ENCODE measurements at places on chromosomes 1 and 21.

DNA sequence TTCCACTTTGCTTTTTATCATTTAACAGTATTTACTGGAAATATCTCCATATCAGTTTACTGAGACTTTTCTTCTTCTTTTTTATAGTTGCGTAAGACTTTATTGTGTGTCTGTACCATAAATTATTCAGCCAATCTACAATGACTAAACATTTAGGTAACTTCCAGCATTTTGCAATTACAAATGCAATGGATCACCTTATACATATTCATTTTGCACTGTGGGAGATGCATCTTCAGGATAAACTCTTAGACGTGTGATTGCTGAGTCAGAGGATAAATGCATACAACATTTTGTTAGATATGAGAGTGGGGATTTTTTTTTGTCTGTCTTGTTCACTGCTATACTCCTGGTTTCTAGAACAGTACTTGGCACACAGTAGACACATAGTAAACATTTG lies 95.7 kb upstream of the GCLM start:
- DNase-seq = no peak

- no peak for DNase-seq
Measured at GRCh38 chr1:190597294-190597693, 119.6 kb upstream of the BRINP3 start.

- no peak for DNase-seq
Measured at GRCh38 chr1:12654004-12654567, 10.2 kb downstream of the AADACL4 start.

- DNase-seq = no peak
Measured at GRCh38 chr1:58854576-58854975, 70.7 kb upstream of the JUN start.

DNA sequence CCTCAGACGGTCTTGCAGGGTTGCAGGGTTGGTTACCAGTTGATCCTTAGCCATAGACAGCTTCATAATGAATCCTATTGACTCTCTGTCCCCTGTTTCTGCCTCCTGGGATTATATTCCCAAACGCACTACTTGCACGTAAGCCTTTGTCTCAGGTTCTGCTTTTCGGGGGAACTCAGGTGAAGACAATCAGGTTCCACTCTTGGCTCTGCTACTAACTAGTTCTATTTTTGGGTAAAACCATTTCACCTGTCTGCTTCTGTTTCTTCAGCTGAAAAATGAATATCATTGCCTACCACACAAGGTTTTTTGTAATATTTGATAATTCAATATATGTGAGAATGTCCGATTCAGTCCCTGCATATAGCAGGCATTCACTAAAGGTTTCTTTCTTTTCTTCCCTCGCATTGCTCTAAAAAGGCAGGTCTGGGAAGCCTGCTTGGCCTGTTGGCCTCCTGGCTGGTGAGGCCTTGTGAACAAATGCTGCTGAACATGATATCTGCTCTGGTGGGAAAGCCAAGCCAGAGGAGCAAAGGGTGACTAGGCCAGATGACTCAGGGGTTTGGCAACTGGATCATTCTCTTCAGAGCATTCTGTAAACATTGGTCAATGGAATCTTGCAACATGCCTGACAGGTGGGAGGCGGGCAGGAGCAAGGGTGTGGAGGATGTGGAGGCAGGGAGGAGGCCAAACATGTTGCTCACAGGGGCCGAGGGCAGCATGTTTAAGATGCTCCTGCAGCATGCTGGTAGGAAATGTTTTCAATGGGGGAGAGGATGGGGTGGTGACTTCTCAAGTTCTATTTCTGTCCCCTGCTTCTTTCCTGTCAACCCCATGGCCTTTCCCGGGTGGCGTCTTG lies 23.8 kb downstream of the IER5 start:
- no peak for DNase-seq

DNA sequence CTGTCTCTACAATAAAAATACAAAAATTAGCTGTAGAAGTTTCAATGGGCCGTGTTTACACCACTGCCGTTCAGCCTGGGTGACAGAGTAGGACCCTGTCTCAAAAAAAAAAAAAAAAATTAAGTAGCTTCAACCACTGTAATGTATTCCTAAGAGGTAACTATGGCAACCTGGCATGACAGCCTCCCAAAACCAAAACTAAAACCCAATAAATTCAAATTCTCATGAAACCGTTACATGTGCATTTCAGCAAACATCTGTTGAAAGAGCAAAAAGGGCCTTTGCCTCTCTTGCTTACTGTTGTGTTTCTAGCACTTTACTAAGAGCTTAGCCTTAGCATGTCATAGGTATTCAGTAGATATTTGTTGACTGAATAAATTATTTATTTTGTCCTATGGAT lies 33.5 kb downstream of the ODR4 start:
- no peak for DNase-seq

DNA sequence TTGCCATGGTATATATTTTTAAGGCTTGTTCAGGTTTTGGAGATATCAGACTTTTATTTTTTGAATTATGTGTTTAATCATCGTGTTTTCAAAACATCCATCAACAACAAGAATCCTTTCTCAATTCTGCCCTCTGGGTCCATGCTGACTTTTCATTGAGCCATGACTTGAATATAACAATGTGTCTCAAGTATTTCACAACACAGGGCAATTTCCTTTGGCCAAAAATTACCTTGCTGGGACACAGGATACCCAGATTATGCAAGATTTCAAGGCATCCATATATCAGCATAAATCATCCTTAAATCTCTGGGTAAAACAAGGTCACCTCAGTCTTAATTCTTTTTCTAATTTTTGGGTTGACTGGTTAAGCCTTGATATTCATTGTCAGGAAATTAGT lies 411.2 kb upstream of the USP24 start:
- DNase-seq = no peak

GRCh38 chr1:27724961-27725373 lies 794 bp upstream of the FAM76A start:
- DNase-seq = no peak

GRCh38 chr1:230877146-230877923 lies 9.0 kb upstream of the C1orf198 start:
- DNase-seq = no peak

GRCh38 chr1:86472152-86472551 lies 3.4 kb downstream of the CLCA1 start:
- no peak for DNase-seq

GRCh38 chr1:96804648-96805047 lies 83.1 kb downstream of the PTBP2 start:
- no peak for DNase-seq

- no peak for DNase-seq
Measured at GRCh38 chr1:15683345-15684039, 628 bp upstream of the PLEKHM2 start.

- no peak for DNase-seq
Measured at GRCh38 chr21:37435120-37435519, 68.5 kb downstream of the DYRK1A start.

DNA sequence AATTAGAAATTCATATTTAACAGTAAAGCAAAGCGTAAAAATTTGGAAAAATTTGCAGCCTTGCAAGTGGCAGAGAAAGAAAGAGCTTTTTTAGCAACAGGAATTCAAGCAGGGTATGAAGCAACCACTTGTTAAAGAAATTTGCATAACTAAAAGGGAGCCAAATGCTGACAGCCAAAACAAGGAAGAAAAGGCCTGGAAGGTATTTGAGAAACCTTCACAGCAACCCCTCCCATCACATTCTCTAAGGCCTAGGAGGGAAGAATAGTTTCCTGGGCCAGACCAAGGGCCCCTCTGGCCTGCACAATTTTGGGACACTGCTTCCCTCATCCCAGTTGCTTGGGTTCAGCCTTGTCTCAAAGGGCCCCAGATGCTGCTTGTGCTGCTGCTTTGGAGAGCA lies 672.4 kb upstream of the TMPRSS15 start:
- DNase-seq = no peak

GRCh38 chr1:66258404-66259105 lies 275.4 kb upstream of the SGIP1 start:
- no peak for DNase-seq

GRCh38 chr1:23923592-23924499 lies 10.7 kb upstream of the CNR2 start:
- no peak for DNase-seq

GRCh38 chr1:43072314-43072713 lies 99.8 kb downstream of the EBNA1BP2 start:
- DNase-seq = no peak

DNA sequence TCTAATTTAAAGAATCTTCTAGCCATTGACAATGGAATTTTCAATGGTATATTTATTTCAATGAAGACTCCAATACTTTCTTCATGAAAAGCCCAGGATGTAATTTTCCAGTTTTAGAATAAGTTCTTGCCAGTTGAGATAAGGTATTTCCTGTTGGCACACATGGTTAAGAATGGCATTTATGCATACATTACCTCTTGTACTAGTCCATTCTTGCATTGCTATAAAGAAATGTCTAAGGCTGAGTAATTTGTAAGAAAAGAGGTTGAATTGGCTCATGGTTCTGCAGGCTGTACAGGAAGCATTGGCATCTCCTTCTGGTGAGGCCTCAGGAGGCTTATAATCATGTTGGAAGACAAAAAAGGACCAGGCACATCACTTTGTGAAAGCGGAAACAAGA lies 1179.6 kb downstream of the AMY1C start:
- DNase-seq = no peak

GRCh38 chr1:101235696-101236515 lies 913 bp upstream of the S1PR1 start:
- peak; percentile 54 for DNase-seq

GRCh38 chr1:94562519-94563260 lies 21.1 kb upstream of the F3 start:
- no peak for DNase-seq

DNA sequence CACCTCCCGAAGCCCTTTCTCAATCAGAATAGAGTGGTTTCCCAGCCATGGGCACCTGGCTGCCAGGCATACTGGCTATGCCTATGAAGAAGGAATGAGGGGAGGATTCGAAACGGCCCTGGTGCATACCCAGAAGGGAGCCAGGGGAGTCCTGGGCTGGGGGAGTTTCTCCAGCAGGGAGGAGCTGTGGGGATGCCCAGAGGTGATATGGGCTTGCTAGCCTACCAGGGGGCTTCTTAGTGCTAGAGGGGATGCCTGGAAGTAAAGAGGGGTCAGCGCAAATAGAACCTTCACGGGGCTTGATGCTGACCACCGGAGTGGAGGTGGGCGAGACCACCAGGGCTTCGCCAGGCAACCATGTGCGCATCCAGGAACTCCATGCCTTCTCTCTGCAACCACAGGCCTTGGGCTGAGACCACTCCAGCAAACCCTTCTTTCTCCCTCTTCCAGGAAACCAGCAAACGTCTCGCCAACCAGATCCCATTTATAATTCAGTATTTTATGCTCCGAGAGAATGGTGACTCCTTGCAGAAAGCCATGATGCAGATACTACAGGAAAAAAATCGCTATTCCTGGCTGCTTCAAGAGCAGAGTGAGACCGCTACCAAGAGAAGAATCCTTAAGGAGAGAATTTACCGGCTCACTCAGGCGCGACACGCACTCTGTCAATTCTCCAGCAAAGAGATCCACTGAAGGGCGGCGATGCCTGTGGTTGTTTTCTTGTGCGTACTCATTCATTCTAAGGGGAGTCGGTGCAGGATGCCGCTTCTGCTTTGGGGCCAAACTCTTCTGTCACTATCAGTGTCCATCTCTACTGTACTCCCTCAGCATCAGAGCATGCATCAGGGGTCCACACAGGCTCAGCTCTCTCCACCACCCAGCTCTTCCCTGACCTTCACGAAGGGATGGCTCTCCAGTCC lies 18.2 kb upstream of the MX1 start:
- no peak for DNase-seq

DNA sequence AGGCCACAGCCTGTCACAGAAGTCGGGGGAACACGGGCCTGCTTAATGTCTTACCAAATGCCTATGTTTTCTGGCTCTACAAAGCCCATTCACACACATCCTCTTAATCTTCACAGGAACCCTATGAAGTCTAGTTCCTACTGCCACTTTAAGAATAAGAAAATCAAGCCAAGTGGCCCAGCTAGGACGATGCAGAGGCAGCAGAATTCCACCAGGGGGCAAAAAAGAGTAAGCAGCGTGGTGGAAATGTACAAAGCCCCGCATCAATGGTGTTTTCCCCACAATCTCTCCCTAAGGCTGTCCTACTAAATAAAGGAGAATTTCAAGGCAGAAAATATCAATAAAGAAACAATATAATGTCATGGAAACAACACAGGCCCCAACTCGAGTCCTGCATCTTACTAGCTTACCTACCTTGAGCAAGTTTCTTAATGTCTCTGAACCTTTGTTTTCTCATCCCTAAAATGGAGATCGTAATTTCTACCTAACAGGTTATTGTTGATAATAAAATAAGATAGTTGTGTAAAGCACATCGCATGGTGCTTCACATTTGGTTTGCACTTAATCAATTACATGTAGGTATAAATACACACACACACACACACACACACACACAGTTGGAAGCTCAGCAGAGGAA lies 21.4 kb downstream of the SEC16B start:
- no peak for DNase-seq

- peak; percentile 37 for DNase-seq
Measured at GRCh38 chr1:205430696-205431305, 8.9 kb upstream of the LEMD1 start.

DNA sequence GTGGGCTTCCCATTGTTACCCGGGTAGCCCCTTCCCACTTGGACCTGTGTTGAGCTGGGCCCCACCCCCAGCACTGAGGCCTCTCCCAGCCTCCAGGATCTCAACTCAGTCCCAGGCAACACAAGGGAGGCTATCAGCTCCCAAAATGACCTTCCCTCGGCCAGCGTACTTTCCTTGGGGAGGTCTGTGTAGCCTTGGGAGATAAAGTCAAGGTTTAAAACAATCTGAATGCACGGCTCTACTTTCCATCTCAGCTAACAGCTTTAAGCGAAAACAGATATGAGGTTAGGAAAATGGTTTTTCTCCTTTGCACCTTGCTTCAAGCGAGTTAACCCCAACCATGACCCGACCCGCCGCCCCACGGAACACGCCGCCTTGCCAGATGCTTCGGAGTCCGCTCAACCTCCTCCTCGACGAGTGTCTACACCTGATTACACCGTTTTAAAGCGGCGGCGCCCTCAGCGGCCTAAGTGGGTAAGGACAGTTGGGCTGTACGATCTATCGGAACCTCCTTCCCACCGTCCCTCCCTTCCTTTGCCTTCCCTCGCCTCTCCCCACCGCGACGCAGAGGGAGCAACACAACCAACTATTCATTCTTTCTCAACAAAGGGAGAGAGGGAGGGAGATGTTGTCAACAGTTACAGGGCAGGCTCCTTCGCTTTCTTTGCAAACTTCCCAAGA lies 1.1 kb downstream of the BCAR3 start:
- DNase-seq = no peak

- DNase-seq = no peak
Measured at GRCh38 chr21:44751186-44751798, 39.9 kb upstream of the TSPEAR start.

DNA sequence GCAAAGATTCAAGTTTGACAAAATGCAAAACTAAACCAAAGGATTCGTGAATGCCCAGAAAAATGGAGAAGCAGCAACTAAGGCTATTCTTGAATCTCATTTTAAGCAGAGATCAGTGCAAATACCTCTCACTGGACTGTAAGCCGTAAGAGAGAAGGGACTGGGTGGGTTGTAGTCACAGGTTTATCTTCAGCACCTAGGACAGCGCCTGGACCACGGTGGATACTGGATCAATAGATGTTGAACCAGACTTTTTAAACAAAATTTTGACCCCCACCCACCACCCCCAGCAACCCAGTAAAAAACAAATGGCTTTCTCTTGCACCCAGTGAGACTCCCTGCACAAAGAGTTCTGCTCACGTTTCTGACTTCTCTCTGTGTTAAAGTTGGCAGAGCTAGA lies 347.1 kb downstream of the AJAP1 start:
- no peak for DNase-seq

Data from activated T-helper 1 cell treated with anti-CD3 and anti-CD28 coated beads, Interleukin-2, amount 50 U/mL, for 16 hours (primary cell).